T1000 (cell line): ENCODE measurements at places on chromosomes 7 and 10.

DNA sequence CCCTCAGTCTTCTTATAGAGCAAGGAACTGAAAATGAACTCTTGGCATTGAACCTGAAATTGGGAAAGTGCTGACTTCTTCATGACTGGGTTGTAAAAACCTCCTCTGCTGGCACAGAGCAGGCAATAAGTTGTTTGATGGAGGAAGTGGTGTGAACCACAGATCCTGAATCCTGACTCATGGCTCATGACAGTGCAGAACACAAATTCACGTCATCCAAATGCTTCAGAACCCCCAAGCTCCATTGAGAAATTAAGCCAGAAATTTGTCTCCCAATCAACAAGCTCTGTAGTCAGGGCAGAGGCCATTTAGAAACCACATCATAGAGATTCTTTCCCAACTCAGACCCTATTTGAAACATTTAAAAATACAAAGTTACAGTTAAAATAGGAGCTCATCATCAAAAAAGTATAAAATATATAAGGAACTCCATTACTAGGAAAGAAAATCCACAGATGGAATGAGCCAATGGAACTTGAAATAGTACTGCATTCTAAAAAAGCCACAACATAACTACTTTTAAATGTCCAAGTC, 10.3 kb upstream of the STK17A start:
- DNase-seq, result peak; percentile 54

- no peak for DNase-seq
Observed at GRCh38 chr7:76080204-76080603, 32.3 kb downstream of the MDH2 start.

- no peak for DNase-seq
Observed at GRCh38 chr10:821322-821721, 110.2 kb downstream of the LARP4B start.

- no peak for DNase-seq
Observed at GRCh38 chr10:121904888-121905287, 22.9 kb downstream of the ATE1 start.

- peak; percentile 62 for DNase-seq
Observed at GRCh38 chr10:110226926-110227641, 19.7 kb downstream of the MXI1 start.
